Neural progenitor cell (in vitro differentiated cells): ENCODE measurements at places on chromosomes 2 and 18. TPM values are rescaled to one million over a fixed set of nuclear protein-coding genes. Genes with fewer than 3 reads are reported as not detected.

Gene POTEC
- 0.06 TPM in 1 of 2 replicates, not detected in the other for total RNA-seq

Gene CCDC178
- 0.31 and 0.51 TPM in 2 replicates for total RNA-seq

Gene SERPINB13
- total RNA-seq: not detected in 2 replicates

Gene KCTD18
- total RNA-seq: 9.5 and 15.0 TPM in 2 replicates
